ENCODE measurements at places on chromosomes 1 and 21.

- no peak for DNase-seq
Measured at GRCh38 chr21:27493542-27493941, 526.7 kb upstream of the ADAMTS5 start.

DNA sequence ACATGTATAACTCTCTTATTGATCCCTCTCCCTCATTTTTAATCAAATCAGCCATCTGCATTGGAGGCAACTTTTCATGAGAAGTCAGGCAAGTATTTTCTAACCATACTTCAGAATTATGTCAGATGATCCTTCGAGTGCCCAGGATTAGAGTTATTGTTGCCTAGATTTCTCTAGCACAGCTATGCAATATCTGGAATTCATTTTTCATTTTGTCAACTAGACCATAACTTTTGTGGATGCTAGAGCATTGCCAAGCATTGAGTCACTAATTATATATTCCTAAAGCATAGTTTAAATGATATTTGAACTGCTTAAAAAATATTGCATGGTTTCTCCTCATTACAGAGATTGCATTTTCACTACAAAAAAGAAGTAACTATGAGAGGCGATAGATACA, 21.2 kb downstream of the HFM1 start:
- DNase-seq = no peak

- DNase-seq = no peak
Measured at GRCh38 chr1:228968891-228969606, 233.8 kb downstream of the RHOU start.

DNA sequence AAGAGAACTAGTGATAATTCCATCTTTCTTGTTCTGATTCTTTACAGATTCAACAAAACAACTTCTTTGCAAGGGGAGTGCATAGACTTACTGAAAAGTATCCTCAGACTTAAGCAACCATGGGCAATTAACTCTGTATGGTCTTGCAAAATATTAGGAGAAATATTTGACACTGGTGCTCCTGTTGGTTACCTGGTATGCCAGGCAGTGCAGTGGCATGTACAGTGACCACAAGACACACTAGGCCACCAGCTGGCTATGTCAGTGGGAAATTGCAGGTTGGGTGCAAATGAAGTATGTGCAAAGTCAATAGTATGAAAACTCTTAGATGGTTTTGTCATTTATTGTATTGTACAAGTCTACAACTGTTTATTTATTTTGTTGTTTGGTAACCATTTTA, 34.5 kb downstream of the EPS15 start:
- DNase-seq = no peak

GRCh38 chr1:179105393-179105792, 23.5 kb downstream of the TOR3A start:
- no peak for DNase-seq

- no peak for DNase-seq
Measured at GRCh38 chr21:16644685-16645084, 868.2 kb upstream of the CXADR start.

DNA sequence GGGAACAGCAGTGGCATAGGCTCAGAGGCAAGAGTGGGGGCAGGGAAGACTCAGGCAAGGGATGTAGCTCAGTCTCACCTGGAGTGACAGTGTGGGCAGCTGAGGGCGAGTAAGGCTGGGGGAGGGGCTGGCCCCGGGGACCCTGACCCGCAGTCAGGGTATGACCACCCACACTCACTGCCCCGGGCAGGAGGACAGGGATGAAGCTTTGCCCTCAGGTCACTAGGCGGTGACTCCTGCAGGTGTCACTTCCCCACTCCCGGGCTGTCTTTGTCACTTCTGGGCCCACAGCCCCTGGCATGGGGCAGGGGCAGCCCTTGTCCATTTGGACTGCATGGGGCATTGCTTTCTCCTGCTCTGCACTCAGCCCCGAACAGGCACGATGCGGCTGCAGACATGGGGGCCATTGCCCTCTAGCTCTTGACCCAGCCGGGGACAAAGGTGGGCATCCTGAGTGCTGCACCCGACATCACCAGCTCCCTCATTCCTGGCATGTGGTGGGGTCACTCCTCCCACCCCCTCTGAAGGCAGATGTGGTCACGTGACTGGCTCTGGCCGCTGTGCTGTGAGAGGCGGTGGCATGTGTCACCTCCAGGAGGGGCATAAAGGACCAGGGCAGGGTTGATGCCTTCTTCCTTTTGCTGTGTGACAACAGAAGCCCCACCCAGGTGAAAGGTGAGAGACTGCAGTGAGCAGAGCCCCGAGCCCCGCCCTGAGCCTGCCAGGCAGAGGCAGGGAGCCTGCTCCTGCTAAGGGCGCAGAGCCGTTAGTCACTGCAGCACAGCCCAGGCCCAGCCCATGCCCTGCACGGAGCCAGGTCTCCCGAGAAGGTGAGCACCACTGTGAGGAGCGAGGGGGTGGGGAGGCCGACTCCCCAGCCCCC, 66.0 kb downstream of the MATN1 start:
- no peak for DNase-seq

DNA sequence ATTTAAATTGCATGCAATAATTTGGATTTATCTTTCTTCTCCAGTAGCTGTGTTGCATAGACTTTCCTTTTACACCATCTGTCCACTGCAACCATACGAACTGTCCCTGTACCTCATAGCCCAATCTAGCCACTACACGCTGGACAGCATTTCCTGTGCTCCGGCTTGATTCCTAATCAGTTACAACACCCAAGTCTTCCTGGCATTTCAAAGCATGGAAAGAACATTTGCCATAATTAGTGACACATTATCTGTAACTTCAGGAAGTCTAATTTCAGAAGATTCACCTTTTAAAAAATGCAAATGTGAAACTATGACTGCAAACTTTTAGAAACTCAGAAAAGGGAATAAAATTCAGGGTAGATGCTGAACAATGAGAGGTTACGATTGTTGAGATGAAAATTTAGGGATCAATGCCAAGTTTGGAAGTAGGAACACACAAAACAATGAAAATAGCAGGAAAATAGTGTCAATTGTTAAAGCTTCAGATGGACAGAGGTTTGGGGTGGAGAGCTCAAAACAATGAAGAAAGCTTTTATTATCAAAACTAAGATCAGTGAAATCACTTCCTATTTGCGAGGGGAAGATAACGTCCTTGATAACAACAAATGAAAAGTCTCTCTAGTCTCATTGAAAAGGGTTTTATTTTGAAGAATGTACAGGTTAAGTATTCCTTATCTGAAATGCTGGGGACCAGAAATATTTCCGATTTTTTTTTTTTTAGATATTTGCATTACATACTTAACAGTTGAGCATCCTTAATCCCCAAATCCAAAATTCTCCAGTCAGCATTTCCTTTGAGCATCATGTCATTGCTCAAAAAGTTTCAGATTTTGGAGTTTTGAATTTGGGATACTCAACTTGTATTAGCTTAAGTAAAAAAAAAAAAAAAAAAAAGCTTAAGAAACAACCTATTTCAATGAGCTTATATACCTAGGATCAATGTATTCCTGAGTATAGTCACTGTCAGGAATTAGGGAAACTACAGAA, 107.3 kb downstream of the FNBP1L start:
- no peak for DNase-seq

DNA sequence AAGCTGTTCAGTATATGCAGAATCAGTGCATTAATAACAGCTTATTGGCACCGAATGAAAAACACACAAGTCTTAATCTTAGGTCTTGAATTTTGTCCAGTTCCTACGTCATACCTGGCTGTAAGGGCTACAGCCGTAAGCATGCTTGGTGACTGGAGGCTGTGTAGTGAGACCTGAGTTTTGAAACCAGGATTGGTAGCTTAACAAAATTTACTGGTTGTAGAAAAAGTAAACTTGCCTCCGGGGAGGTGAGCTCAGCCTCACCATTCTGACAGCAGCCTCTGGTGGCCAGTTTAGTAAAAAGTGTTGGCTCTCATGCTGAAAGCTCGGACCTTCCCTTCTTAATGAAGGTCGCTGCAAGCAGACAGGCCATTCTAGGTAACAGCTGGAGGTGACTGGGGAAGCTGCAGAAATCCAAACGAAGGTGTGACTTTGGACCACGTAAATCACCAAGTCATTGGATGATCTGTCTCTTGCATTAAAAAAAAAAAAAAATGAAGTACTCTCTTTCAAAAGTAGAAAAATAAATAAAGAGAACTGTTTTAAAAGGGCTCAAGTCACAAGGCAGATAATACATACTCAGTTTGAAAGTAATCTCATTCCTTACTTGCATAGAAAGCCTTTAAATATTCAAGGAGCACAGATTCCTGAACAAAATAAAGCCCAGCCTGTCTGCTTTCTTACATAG, 48.9 kb downstream of the HLCS start:
- DNase-seq = no peak

GRCh38 chr1:246564839-246565750, 966 bp downstream of the TFB2M start:
- DNase-seq = no peak
